ENCODE measurements at places on chromosomes 5 and 9. TPM values are rescaled to one million over a fixed set of nuclear protein-coding genes. Genes with fewer than 3 reads are reported as not detected.

HRCT1 gene
- total RNA-seq, result 1.8 TPM

CARD6 gene
- total RNA-seq, result 17.2 TPM

FABP6 gene
- not detected for total RNA-seq

ALDH1A1 gene
- total RNA-seq, result 0.20 TPM

BTNL3 gene
- total RNA-seq, result not detected

IER5L gene
- 39.5 TPM for total RNA-seq

DOK3 gene
- 1.4 TPM for total RNA-seq

GABRA1 gene
- total RNA-seq, result not detected

FAM221B gene
- not detected for total RNA-seq

LAMC3 gene
- total RNA-seq, result 0.37 TPM

OTULIN gene
- 22.9 TPM for total RNA-seq

OTP gene
- total RNA-seq, result not detected

FBP1 gene
- total RNA-seq, result not detected

SH3GL2 gene
- total RNA-seq, result not detected

ANXA2R gene
- total RNA-seq, result 2.7 TPM

LCN15 gene
- not detected for total RNA-seq

FBXW11 gene
- 48.1 TPM for total RNA-seq

PPP2R2B gene
- not detected for total RNA-seq

KIAA0825 gene
- 6.2 TPM for total RNA-seq

SOHLH1 gene
- total RNA-seq, result not detected

POU5F2 gene
- total RNA-seq, result 1.5 TPM

BSPRY gene
- total RNA-seq, result not detected

SAXO1 gene
- total RNA-seq, result not detected

PCDHB16 gene
- total RNA-seq, result 0.20 TPM

INSL4 gene
- total RNA-seq, result not detected

SYK gene
- not detected for total RNA-seq

DPYSL3 gene
- 19.1 TPM for total RNA-seq

ACSL6 gene
- total RNA-seq, result not detected

PCDHGB3 gene
- 2.2 TPM for total RNA-seq

IFNA13 gene
- not detected for total RNA-seq

GEMIN5 gene
- total RNA-seq, result 33.8 TPM

MZB1 gene
- total RNA-seq, result not detected

GABRB2 gene
- not detected for total RNA-seq

ADAMTS13 gene
- total RNA-seq, result 1.2 TPM

SH3RF2 gene
- total RNA-seq, result 0.20 TPM

FLT4 gene
- 0.20 TPM for total RNA-seq

CCDC192 gene
- total RNA-seq, result not detected
